ENCODE measurements at places on chromosomes 5 and 9.

DNA sequence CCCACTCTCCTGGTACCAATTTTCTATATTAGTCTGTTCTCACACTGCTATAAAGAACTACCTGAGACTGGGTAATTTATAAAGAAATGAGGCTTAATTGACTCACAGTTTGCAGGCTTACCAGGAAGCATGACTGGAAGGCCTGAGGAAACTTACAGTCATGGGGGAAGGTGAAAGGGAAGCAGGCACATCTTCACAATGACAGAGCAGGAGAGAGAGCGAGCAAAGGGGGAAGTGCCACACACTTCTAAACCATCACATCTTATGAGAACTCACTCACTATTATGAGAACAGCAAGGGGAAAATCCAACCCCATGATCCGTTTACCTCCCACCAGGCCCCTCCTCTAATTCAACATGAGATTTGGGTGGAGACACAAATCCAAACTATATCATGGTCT is 72.2 kb downstream of the ATG10 start:
- DNase-seq = no peak

DNA sequence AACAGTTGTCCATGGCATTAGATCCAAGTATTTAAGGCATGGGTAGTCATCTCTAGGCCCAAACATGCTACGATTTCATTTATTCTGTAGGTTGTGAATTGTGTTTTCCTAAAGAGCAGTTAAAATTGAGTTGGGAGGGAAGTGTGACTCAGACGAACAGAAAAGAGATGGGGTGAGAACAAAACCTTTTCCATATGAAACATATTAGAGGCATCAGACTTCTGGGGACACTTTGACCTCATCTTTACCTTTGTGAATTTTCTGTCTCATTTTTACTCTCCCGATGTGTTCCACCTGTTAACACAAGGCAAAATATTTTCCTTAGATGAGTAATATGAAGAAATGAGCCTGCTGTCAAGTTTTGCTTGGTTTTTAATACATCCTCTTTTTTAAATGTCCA is 181.3 kb downstream of the ESM1 start:
- no peak for DNase-seq

GRCh38 chr9:108400297-108400696 is 455.5 kb downstream of the ACTL7B start:
- DNase-seq = no peak

DNA sequence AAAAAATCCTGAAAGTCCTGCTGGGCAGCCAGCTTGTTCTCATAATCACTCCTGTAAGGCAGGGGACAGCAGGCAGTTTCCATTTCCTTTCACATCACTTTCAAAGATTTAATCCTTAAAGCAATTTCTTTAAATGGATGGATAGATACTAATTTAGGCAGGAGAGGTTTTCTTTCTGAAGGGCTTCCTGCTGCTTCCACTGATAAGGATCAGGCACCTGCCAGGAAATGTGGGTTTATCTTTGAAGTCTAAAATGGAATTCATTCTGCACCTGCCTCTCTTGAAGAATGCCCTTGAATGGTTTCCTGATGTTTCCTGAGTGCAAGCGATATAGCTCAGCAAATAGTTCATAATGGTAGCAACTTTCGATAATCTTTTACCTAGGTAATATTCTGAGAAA is 64.5 kb downstream of the STARD4 start:
- no peak for DNase-seq

GRCh38 chr5:78824831-78825281 is 160.3 kb downstream of the ARSB start:
- DNase-seq = no peak

- DNase-seq = no peak
Measured at GRCh38 chr5:6236170-6236793, 142.1 kb downstream of the MED10 start.

- DNase-seq = no peak
Measured at GRCh38 chr5:29833394-29833793, 1360.1 kb upstream of the CDH6 start.

DNA sequence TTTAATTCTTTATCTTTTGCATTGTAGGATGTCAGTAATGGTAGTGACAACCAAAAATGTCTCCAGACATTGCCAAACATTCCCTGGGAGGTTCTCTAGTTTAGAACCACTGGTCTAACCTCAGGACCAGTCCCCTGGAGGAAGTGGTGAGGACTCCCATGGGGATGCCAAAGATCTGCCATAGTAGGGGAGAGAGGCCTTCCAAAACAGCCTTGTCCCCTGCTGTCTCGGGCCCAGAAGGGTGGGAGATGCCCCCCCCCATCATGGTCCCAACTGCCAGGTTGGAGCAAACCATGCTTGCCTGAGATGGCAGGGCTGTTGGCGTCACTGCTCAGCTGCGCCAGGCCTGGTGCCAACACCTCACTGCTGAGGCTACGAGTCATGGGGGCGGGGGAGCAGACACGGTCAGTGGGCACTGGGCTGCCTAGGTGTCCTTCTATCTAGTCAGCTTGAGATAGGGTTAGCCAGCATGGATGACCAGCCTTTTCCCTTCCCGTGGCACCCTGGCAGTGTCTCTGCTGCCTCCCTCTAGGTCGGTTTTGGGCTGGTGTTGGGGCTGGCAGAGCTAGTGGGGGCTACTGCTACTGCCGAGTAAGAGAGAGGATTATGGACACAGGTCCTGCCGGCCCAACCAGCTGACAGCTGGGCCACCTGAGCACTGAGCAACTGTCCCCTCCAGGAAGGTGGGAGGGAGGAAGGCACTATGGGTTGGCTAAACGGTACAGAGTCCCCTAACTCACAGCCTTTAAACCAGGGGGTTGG is 8.3 kb upstream of the CXXC5 start:
- no peak for DNase-seq

GRCh38 chr5:31913808-31914207 is 260.3 kb downstream of the GOLPH3 start:
- no peak for DNase-seq

- DNase-seq = no peak
Measured at GRCh38 chr5:10987276-10987924, 226.4 kb upstream of the DAP start.

GRCh38 chr5:177294632-177295031 is 8.9 kb downstream of the RAB24 start:
- DNase-seq = no peak
